ENCODE measurements at places on chromosomes 3 and 15. TPM values are rescaled to one million over a fixed set of nuclear protein-coding genes. Genes with fewer than 3 reads are reported as not detected.

TRIM42 gene
- total RNA-seq: not detected

TNIK gene
- 2.0 TPM for total RNA-seq

RBPMS2 gene
- 8.9 TPM for total RNA-seq

LMLN gene
- total RNA-seq: 1.7 TPM

VPS18 gene
- 22.9 TPM for total RNA-seq

CIDEC gene
- 3.0 TPM for total RNA-seq

STRC gene
- 0.09 TPM for total RNA-seq

TM4SF18 gene
- 45.0 TPM for total RNA-seq

POLR2H gene
- total RNA-seq: 73.3 TPM

EPM2AIP1 gene
- 5.1 TPM for total RNA-seq

GOLGA8O gene
- total RNA-seq: 0.50 TPM

PIERCE2 gene
- 5.4 TPM for total RNA-seq

IQCF5 gene
- total RNA-seq: not detected

Measured in A549 treated with CpdA at 1 μM for 4 hours (cell line).